ENCODE measurements at places on chromosomes 5 and 9.

GRCh38 chr9:8895106-8895860, 1095.7 kb upstream of the DMAC1 start:
- no peak for DNase-seq

GRCh38 chr9:82020331-82020730, 31.8 kb downstream of the SPATA31D1 start:
- DNase-seq = no peak

DNA sequence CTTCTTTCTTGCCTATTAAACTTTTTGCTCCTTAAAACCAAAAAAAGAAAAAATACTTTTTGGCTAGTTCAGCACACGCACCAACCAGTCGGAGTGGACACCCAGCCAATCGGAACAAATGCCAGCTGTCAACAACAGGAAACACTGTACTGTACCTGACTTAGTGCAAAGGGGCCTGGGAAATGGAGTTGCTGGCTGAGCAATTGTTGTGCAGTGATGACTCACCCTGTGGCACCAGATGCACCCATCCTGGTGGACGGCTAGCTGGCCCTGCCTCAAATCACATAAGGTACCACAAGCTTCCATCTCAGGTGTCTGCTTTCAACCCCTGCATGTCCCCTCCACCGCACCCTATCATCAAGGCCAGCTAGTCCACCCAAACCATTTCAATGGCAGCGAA, 20.9 kb downstream of the FOXE1 start:
- no peak for DNase-seq

DNA sequence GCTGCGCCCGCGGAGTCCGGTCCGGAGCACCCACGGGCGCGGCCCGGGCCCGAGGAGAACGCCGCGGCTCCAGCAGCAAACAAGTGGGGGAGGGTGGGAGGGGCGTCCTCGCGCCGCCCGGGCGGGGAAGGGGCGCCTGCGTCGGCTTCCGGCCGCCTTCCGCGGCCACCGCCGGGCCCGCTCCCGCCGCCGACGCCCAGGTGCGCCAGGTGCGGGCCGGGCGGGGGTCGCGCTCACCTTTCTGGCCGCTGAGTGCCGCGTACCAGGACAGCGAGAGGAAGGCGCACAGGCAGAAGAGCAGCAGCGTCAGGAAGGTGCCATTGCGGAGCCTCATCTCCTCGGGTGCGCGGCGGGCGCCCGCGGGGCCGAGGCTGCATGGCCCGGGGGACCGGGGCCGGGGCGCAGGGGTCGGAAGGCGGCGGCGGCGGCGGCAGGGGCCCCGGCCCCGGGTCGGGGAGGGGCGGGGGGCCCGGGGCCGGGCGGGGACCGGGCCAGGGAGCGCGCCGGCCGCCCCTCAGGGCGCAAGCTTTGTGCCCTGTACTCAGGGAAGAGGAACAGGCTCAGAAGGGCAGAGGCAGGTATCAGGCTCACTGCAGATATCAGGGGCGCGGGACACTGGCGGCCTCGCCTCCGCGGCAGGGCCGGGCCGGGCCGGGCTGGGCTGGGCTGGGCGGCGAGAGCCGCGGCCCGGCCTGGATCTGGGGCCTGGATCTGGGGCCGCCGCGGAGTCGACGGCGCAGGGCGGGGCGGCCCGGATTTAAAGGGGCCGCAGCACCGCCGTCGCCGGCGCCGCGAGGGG, at the start of gene MGAT4B:
Gene MGAT4B (minus strand): TSS at position 617 of the 799 bp plus-strand sequence. CDS start 283 bp downstream, at position 334.
- peak; percentile 13 for DNase-seq

DNA sequence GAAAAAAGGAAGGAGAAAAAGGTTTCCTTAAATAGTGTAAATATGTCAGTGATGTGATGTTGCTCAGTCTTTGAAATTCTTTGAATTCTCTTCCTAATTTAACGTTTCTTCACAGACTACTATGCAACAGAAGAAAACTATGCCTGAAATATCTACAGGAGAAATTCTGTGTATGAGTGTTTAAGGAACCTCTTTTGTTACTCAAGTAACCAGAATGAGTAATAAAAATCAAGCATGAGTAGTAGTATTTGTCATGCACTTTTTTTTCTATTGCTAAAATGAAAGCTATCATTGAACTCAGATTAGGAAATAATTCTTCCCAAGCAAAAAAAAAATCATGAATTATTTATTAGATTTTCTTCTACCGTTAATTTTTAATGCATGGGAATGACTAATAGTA, 20.3 kb upstream of the THG1L start:
- no peak for DNase-seq

- DNase-seq = no peak
These were observed 5.4 kb downstream of the TNFSF8 start for GRCh38 chr9:114925039-114925438.

- DNase-seq = no peak
These were observed 206.6 kb upstream of the HAPLN1 start for GRCh38 chr5:83927140-83927733.

DNA sequence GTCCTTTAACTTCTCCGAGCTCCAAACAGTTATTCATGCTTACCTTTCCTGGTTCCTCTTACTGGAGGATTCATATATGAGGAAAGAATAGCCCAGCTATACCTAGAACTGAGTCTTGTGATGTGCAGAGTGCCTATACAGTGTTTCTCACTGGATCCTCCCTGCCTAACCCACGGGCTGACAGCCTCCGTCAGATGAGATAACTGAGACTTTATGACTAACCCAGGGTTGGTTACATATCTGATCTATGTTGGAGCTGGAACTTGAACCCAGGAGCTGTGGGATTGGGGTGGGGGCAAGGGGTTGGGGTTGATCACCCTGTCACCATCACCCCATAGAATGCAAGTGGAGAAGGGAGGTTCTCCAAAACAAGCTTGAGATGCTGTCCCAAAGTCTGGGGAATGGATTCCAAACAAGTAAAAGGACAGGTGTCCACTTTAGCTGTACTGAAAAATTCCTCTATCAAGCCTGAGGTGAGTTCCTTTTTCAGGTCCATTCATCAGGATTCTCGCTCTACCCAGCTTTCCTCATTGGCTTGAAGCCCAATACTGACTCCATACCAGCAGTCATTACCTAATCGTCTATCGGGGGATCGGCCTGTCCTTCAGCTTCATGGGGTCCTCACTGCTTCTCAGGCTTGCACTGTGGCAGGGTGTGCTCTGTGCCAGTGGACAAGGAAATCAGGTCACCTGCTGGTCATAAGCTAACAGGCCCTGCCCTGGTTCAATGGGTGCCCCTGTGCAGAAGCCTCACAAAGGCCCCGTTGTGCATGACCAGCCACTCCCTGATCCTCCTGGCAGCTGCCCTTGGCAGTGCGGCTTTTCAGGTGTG, 100.6 kb downstream of the ARHGAP26 start:
- no peak for DNase-seq

GRCh38 chr9:130028493-130029222, 14.3 kb downstream of the FNBP1 start:
- DNase-seq = no peak

DNA sequence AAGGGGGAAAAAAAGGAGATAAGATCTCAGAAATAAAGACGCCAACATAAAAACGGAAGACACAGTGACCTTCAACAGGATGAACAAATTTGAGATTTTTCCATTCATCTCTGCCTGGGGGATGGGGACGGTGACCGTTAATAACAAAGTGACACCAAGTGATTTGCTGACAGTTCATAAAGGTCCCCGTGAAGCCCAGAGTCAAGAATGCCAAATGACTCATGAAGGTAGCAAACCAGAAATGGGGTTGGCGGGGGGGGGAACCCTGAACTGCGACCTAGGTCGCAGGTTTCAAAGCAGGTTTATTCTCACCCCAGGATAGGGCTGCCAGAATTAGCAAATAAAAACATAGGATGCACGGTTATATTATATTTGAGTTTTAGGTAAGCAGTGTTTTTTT, 21.1 kb upstream of the SHB start:
- no peak for DNase-seq

DNA sequence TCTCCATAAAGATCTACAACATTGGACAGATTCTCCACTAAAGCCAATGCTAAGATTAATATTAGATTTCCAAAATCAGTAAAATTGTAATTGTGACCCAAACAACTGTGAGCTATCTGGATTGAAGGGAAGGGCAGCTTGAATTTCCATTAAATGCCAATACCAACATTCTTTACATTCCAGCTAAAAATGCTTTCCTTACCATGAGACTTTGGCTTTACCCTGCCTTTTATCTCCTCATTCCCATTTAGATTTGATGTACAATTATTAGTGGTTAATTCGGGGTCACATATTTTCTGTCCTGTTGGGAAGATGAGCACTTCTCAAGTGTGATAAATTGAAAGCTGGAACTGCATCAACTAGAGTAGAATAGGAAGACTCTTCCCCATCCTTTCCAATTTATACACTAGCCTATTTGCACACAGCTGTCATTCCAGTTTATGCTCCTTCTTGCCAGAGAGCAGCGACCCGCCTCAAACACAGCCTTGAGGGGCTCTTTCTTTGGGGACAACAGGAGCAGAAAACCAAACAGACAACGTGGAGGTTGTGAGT, 33.1 kb upstream of the MYOT start:
- DNase-seq = no peak

- DNase-seq = peak; percentile 36
These were observed 122.5 kb downstream of the SLC1A3 start for GRCh38 chr5:36728697-36729543.

- no peak for DNase-seq
These were observed 159.8 kb upstream of the ACOT12 start for GRCh38 chr5:81553567-81554212.

DNA sequence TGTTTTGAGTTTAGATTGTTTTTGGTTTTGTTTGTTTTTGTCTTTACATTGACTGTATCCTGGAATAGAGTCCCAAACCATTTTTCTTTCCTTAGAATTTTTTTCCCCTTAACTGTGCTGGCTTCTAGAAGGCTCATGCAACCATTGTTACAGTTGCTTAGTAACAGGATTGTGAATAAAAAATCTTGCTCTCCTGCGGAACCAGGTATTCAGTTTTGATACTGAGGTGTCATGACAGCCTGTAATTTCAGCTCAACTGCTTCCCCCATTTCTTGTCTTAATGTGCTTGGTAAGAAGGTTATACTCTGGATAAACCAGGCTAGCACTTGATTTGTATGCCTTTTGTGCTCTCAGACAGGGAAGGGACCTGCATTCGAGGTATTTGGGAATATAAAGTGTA, 42.1 kb downstream of the FOCAD start:
- DNase-seq = no peak

- no peak for DNase-seq
These were observed 29.5 kb upstream of the NFIB start for GRCh38 chr9:14343261-14344031.

GRCh38 chr5:103793595-103794182, 231.1 kb upstream of the NUDT12 start:
- no peak for DNase-seq

DNA sequence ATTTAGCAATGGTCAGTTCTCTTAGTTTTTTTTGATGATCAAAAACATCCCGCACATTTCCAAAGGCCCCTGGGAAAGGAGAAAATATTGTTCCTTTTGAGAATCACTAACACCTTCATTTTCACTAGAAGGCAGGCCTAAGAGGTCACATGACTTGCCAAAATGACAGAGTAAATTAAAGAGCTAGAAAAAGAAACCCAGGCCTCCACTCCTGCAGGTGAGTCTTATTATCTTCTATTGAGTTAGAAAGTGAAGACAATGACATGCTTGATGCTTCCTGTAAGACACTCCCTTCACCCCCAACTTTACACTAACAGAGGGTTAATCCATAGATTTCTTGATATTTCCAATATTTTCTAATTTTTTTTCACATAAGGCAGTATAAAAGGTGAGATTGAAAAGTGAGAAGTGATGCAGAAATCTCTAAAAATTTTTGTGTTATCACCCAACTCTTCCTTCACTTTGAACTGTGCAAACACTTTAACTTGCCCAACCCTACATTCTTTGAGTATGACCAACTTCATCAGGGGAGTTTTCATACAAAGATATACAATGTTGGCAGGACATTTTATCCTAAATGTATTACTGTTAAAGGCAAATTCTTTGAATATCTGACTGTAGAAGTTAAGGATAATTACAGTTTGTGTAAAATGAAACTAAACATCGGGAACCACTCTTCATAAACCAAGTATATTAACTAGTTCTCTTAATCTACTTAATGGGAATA, 57.1 kb downstream of the SUB1 start:
- no peak for DNase-seq

- DNase-seq = no peak
These were observed 95.9 kb downstream of the KCNIP1 start for GRCh38 chr5:170599756-170600155.

GRCh38 chr5:1824109-1824821, 23.1 kb downstream of the NDUFS6 start:
- DNase-seq = no peak

DNA sequence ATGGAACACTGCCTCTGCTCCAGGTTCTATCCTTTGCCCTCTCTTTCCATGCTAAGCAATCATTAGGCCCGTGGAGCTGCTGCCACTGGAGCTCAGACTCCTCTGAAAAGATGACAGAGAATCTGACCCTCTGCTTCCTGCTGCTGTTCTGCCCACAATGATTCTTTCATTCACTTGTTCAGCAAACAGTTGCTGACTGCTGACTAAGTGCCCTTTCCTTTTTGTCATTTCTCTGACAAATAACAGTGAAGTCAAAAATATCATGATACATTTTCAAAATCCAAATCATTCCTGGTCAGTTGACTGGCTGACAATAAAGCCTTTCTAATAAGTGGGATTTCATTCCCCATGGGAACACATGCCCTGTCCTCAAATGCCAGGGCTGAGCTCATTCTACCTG, 110.1 kb downstream of the SIL1 start:
- no peak for DNase-seq

DNA sequence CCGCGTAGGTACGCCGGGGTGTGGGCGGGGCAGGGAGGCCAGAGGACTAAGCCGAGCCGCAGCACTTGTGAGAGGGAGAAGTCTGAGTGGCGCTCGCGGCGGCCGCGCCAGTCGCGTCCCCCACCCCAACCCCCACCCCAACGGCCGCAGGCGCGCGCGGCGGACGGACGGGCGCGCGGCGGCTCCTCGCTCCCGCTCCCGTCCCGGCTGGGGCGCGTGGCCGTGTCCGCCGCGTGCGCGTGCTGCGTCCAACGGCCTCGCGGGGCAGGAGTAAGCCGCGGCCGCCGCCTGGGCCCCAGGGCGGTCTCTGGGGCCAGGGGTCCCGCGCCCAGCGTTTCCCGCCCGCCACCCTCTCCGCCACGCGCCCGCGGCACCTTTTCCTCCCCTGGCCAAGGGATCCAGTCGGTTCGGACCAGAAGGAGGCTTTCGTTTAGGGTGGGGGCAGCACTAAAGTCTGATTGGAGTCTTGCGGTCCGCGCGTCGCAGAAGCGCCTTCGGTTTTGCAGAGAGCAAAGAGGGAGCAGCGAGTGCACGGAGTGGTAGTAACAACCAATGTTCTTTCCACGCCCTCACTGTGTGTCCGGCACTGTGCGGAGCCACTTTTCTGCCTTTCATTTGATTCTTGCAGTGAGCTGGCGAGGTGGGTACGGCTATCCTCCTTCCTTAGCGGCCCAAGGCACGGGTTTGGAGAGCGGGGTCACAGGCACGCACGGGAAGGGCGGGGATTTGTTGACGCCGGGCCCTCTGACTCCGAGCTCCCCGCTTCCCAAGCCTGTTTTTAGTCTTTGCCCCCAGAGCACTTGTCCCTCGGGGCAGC, 483 bp downstream of the G3BP1 start:
- no peak for DNase-seq

- DNase-seq = no peak
These were observed 452.0 kb upstream of the ZNF608 start for GRCh38 chr5:125198270-125198974.
